ENCODE measurements at places on chromosomes 1 and 21. TPM values are rescaled to one million over a fixed set of nuclear protein-coding genes. Genes with fewer than 3 reads are reported as not detected.
A peak's percentile ranks its signal among the peaks of the same experiment; 100 is the strongest.

DNA sequence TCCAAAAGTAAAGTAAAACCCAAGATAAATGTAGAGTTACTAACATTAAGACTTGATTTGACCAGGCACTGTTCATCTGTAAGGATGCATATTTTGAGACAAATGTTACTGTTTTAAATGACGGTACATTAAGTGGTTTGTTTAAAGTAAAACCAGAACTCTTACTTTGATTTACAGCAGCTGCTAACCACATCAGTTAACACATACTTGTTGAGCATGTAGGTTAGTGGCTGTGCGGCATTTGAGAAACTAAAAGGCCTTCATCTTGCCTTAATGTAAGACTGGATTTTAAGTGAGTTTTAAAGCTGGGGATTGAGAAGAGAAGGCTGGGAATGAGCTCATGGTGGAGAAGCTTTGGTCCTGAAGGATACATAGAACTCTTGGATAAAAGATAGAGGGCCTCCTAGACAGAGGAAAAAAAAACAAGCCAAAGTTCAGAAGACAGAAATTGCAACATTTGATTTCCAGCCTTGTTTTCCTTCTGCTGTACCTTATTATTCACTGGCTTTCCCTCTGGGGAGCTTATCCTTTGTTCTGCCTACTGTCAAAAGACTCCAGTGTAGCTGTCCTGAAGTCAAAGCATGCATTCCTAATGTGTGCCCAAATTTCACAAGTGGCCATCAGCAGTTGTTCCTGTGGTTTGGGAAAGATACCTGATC, 66.6 kb downstream of the MTR start:
- no peak overlapping the region for H3K4me3 ChIP-seq
- H3K4me1 ChIP-seq = no peaks in the 10 kb centered on the region
- no peaks in the 10 kb centered on the region for H3K27me3 ChIP-seq
- DNase-seq = no peak
- H3K36me3 ChIP-seq = peaks cover 8% of the 10 kb centered on the region

GRCh38 chr1:6385488-6386191, 7.9 kb downstream of the ACOT7 start:
- no peaks in the 10 kb centered on the region for H3K27me3 ChIP-seq
- DNase-seq = peak; percentile 73
- H3K4me1 ChIP-seq = peaks cover 13% of the 10 kb centered on the region
- no peak overlapping the region for H3K27ac ChIP-seq
- H3K36me3 ChIP-seq = no peaks in the 10 kb centered on the region

DNA sequence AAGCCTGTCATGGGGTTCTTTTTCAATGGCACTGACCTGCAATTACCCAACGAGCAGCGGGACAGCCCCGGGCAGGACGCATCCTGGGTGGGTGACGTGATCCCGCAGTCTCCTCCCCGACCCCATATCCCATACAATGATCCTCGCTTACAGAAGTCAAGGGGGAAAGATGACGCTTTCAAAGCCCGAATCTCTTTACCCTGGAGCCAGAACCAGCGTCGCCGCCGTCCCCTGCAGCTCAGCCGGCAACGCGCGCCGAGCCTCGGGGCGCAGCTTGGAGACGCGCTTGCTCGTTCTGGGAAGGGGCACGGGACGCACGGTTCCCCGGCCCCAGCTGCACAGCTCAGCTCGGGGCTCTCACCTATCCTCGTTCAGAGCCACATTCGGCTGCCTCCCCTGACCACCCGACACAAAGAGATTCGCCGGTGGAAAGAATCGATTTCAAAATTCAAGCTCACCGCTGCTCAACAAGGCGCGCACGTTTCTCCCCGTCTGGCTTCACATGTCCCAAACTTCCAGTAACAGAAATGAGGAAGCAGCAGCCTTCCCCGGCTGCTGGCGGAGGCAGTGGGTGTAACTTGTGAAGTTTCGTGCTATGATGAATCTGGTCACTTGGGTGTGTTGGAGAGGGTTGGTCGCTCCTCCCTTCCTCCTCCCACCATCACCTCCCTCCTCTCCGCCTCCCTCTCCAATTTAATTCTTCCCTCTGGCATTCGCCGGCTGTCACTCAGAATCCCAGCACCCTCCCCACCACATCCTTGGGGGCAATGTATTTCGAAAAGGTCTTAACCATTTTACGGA, at the start of gene TIAM1:
TSS of gene TIAM1 (minus strand) at position 582 of the 801 bp plus-strand sequence. CDS start 77,289 bp downstream, outside the sequence.
- DNase-seq = peak; percentile 82
- peaks cover 12% of the 10 kb centered on the region for H3K4me1 ChIP-seq
- H3K27ac ChIP-seq = peak within 1 kb of the TSS; percentile 10
- no peak within 1 kb of the TSS for H3K4me3 ChIP-seq
- H3K36me3 ChIP-seq = no peaks in the 10 kb centered on the region

The GCLM gene
- 11.3 TPM for total RNA-seq

The FAM177B gene
- 0.64 TPM for total RNA-seq

GRCh38 chr1:109112056-109112651, 1.8 kb upstream of the ELAPOR1 start:
- H3K27ac ChIP-seq = no peak overlapping the region
- peaks cover 27% of the 10 kb centered on the region for H3K4me1 ChIP-seq
- no peak for DNase-seq
- peak overlapping the region; percentile 34 for H3K4me3 ChIP-seq

The MRPL9 gene
- total RNA-seq = 94.3 TPM

The PTGFRN gene
- total RNA-seq = 11.7 TPM

The GNL2 gene
- total RNA-seq = 37.1 TPM

GRCh38 chr1:151984313-151984956, 9.2 kb downstream of the S100A10 start:
- peaks cover 12% of the 10 kb centered on the region for H3K36me3 ChIP-seq
- no peak overlapping the region for H3K27ac ChIP-seq
- peaks cover 56% of the 10 kb centered on the region for H3K4me1 ChIP-seq
- DNase-seq = no peak

- no peaks in the 10 kb centered on the region for H3K36me3 ChIP-seq
- H3K4me3 ChIP-seq = no peak overlapping the region
- no peak for DNase-seq
Measured at GRCh38 chr1:40633931-40634376, 31.5 kb downstream of the RIMS3 start.

DNA sequence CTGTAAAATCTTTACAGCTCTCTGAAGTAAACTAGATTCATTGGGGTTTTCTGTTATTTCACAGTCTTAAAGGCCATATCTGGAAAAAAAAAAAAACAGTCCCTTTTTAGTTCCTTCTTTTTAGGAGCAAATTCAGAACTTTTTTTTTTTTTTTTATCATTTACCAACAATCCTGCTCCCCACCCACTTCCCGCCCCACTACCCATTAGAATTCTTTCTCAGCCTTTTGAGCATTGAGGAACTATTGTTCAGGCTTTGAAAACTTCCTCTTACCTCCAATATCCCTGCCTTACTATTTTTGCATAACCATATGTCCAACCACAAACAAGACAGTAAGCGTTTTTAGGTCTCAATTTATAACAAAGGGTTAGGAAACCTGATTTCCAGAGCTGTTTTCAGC, 330.1 kb downstream of the PLPP3 start:
- H3K36me3 ChIP-seq = no peaks in the 10 kb centered on the region
- no peak overlapping the region for H3K4me3 ChIP-seq
- H3K4me1 ChIP-seq = no peaks in the 10 kb centered on the region
- no peak for DNase-seq
- no peak overlapping the region for H3K27ac ChIP-seq

Measured in upper lobe of left lung (tissue), 6 donors.